HTR-8/SVneo (cell line): ENCODE measurements at places on chromosomes 2 and 18.

DNA sequence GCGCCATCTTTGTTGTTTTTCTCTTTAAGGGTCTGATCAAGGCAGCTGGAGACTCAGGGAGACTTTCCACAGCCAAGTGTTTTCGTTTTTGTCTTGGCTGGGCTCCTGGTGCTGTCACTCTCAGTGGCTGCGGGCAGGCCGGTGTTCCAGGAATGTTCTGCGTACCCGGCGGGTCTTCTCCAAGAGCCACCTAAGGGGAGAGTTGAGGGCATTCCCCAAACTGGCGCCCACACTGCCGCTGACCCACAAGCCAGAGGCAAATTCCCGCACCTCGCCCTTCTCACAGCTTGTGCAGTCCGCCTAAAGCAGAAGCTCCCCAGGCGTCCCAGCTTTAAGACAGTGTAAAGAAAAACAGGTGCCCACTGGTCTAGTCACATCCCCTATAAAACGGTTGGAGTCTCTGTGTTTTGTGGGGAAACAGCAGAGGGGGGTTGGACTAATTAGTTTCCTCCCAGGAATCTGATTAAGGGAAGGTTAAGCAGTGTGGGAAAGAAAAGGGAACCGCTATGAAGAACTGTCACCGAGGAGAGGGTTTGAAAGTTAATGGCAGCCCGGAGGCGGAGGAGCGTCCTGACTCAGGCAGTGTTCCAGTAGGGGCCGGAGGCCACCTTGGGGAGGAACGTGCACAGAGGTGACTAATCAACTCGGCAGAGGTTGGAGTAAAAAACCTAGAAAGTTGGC, 224.5 kb downstream of the SLC4A3 start:
- peak; percentile 25 for DNase-seq

- DNase-seq = no peak
Observed at GRCh38 chr18:13444430-13445240, 226.1 kb downstream of the LDLRAD4 start.

DNA sequence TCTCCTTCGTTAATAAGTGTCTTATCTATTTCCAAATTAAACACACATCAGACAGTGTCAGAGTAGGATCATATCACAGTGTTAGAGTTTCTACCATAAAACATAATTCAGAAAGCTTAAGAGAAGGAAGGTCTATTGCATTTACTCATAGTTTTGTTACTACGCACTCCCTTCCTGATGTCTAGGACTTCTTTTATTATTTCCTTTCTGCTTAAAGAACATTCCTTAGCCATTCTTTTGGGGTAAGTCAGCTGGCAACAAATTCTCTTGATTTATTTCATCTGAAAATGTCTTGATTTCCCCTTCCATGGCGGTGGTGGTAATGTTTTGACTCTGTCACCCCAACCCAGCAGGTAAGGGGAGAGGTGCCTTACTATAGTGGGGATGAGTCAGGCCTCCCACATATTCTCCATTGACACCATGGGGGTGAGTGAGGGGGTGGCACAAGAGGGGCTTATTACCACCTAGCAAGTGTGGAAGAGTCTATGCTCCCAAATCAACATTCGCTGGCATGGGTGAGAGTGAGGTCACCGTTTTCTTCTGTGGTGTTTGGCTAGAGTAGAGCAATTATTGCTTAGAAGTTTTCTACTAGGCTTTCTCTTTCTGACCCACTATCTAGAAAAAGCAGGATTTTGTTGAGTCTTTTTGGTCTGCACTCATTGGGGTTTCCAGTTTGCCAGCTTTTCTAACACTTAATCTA, 29.9 kb downstream of the ABCB11 start:
- no peak for DNase-seq

GRCh38 chr2:30373881-30374302, 73.2 kb upstream of the LCLAT1 start:
- DNase-seq = no peak

DNA sequence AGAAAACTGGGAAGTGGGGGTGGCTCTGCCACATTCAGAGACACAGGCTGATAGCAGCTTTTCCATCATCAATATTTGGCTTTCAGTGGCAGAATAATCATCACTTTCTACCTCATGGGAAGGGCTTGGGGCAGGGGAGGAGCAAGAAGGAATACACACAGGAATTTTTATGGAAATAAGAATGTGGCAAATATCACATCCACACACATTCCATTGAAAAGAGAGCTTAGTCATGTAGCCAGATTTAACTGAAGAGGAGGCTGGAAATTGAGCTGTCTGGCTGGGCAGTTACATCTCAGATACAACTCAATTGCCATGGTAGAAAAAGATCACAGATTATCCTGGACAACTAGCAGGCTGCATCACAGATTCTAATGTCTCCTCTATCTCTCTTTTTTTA, 1474.0 kb upstream of the ACVR2A start:
- peak; percentile 15 for DNase-seq

DNA sequence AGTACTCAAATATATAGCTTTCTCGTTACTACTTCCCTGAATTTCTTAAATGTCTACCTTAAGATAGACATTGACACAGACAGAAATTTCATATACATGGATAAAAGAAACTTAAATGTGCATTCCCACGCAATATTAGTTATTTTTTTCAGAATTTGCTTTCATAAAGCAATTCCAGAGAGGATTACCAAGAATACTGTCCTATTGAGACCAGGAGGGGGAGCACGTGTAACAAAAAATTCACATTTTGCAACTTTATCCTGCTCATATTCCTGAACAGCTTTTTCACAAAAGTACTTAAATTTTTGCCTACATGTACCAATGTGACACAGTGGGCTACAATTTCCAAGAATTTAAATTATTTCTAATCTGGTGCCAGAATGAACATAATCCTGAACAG, 30.7 kb upstream of the ERCC3 start:
- peak; percentile 45 for DNase-seq

DNA sequence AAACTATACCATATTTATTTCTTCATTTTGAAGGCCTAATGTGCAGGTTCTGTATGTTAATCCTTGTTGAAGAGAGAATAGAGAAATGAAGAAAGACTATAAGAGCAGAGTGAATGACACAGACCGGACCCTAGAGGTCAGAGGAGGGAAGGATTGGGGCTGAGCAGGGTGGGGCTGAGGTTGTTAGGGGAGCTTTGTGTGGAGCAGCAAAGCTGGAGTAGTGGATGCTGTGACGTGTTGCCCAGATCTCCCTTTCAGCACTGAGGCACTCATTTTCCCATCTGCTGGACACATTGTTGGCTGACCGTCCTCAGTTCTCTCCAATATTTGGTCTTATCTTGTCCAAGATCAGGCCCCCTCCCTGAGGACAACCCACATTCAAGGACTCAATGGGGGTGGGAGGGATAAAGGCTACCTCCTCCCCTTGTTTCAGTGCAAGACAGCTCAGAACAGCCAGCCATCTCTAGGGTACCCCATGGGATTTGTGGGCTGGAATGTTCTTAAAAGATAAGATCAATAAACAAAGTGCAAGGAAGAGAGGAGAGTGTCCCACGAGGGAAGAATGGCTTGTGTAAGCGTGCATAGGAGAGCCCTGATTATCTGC, 143.6 kb downstream of the TDRD15 start:
- DNase-seq = no peak

GRCh38 chr2:194621945-194622344, 1035.1 kb upstream of the SLC39A10 start:
- no peak for DNase-seq

DNA sequence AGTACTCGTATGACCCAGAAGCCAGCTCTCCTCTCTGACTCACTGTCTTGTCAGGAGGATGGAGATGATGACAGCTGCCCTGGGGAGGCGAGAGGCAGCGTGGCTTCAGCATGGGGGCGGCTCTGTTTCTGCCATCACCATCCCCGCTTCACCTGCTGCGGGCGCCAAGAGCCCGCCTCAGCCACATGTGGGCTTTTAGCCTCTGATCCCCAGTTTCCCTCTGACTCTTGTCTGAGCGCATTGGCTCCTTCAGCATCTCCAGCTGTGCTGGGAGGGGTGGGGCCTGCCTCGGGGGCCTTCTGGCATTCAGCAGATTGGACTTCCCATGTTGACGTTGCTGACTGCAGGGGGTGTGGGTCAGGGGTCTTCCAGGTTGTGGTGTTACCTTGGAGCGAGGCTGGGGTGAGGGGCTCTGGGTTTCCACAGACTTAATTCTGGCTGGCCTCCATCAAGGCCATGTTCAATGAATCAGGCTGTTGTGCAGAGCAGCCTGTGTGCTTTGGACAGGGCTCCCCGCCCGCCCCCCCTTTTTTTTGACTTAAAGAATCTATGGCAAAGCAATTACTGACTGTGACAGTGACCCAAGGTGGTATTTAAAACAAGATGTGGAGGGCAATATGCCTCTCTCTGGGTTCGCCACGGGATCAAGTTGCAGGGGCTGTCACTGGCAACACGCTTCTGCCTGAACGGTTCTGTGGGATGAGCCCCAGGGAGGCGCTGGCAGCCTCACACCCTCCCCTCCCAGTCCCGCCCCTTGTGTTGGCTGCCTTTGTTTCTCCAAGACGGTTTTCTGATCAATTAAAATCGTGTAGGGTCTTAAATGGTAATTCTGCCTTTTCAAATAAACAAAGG, 228.3 kb downstream of the LDLRAD4 start:
- DNase-seq = no peak

DNA sequence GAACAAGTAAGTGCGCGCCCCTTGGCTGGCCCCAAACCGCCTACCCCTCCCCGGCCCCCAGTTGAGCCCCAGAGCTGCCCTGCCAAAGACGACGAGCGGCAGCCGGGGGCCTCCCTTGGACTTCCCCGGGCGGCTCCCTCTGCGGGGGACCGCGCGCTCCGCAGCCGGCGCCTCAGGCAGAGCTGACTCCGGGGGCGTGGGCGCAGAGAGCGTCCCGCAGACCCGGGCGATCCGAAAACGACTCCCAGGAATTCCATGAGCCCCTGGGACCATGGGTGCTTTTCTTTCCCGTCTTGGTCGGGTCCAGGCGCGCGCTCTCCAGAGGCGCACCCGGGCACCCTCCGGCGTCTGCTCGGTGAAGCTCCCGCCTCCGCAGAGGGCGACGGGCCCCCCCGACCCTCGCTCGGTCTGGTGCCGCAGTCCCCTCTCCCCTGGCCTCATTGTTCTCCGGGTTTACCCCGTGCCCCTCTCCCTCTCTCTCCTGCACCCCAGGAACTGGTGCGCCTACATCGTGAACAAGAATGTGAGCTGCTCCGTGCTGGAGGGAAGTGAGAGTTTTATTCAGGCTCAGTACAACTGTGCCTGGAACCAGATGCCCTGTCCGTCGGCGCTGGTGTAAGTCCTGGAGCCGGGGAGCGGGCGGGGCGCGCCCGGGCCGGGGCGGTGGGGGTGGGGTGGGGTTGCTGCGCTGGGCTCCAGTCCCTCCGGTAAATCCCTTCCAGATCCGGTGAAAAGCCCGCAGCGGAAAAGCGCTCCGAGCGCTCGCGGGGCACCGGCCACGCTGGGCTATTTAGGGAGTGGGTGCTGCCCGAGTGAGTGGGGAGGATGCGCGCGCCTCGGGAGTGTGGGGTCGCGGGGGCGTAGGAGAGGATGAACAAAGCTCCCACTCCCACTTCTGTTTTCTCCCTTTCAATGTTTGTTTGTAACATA, 776 bp downstream of the EMILIN2 start:
- peak; percentile 32 for DNase-seq

GRCh38 chr18:48749768-48750167, 201.0 kb downstream of the SMAD7 start:
- DNase-seq = no peak
